ENCODE measurements at places on chromosomes 4 and X.

GRCh38 chrX:112341598-112341997 is 259.0 kb upstream of the TRPC5 start:
- no peak for DNase-seq

DNA sequence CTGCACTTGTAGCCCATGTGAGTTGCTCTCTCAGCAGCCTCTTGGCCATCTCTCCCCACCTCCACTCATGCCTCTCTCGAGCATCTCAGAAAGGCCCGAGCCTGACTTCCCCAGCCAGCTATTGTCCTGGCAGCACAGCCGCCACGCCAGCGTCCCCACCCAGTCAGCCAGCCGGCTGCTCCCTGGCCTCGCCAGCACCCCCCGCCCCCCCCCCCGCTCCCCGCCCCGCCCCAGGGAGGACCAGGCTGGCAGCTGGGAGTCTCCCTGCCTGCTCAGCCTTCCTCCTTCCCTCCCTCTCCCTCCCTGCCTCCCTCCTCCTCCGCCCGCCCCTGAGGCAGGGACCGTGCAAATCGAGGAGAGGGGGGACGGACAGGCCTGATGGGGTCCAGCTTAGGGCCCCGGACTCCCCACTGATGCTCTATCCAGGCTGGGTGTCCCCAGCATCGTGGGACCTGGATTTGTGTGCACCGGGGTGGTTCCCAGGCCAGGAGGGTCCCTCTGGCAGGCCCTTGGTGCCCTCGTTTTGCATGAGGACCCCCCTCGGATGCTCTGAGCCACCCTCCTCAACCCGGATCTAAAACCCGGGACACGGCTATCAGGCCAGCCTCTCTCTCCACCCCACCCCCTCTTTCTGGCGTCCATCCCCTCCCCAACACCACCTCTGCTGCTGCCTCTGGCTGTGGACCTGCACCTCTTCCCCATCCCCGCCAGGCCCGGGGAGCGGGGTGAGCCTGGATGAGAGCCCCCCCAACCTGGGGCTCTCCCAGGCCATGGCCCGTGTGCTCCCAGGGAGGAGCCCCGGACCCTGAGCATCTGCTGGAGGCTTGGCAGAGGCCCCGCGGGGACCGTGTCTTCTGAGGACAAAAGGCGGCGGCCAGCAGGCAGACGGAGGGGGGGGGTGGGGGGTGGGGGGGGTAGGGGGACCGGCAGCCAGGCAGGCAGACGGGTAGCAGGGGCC is at the start of gene GPR173:
TSS of gene GPR173 (plus strand) at position 621 of the 958 bp plus-strand sequence. CDS start 27,833 bp downstream, outside the sequence.
- no peak for DNase-seq

DNA sequence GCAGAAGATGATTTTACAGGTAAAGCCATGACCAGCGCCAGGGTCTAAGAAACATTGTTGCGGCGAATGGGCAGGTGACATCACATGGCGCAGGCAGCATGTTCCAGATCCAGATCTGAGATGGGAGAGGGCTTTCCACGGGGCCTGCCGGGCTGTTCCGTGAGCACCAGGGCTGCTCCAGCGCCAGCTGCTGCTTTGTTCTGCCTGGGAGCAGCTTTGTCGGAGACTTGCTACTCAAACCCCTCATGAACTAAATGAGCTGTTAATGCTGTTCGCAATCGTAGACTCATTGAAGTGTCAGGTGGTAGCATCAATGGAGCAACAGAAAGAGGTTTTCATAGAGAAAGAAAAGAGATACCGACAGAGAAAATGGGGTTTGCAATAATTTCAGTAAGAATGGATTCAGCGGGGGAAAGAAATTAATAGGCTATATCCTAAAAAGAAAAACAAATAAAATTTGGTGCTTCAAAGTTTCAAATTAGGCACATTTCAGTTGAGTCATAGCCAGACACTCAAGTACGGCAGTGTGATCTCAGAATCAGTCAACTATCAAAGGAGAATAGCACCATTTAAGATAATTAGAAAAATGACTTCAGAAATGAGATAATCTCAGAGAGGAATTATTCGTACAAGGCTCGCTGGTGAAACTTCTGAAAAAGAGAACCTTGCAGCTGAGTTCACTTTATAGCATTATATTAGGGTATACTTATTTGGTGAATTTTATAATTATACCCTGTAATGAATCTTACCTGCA is 23.9 kb downstream of the SORBS2 start:
- no peak for DNase-seq

DNA sequence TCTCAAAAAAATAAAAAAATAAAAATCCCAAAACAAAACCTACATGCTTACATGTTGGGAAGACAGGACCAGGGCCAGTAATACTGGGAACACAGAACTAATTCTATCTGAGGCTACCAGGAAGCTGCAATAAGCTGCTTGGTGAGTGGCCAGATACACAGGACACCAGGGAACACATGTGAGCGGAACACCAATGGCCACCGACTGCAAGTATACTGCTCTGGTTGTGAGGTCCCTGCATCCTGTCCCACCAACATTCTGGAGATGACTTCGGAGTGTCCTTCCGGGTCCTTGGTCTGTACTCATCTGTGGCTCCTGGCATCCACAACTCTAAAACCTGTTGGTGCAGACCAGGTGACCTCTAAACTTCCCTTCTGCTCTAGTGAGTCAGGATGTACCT is 2.7 kb downstream of the TNIP2 start:
- no peak for DNase-seq
